Lower lobe of right lung (tissue), 2 donors: ENCODE measurements at places on chromosomes 12 and 14.

- no peak overlapping the region for H3K4me3 ChIP-seq
- H3K36me3 ChIP-seq, result no peaks in the 10 kb centered on the region
- no peak overlapping the region for H3K27ac ChIP-seq
- H3K27me3 ChIP-seq, result no peaks in the 10 kb centered on the region
Measured at GRCh38 chr14:56412468-56413434, 166.8 kb upstream of the TMEM260 start.

- no peak for DNase-seq
- no peak overlapping the region for H3K4me3 ChIP-seq
- no peaks in the 10 kb centered on the region for H3K27me3 ChIP-seq
- H3K27ac ChIP-seq, result no peak overlapping the region
- no peaks in the 10 kb centered on the region for H3K4me1 ChIP-seq
Measured at GRCh38 chr12:16020031-16020430, 108.9 kb downstream of the DERA start.

DNA sequence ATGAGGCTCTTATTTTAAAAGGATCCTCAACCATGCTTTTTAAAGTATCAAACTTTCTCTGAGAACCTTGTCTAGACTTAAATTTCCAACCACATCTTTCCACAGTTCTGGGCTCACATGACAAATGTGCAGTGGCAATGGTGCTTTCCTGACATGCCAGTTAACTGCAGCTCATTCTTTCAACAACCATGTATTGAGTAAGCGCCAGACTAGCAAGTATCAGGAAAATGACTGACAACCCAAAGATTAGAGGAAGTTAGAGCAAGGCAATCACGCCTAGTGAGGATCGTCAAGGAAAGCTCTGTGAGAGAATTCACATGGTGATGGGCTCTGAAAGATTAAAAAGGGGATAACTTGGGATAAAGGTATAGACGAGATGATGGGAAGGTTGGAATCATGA is 35.8 kb downstream of the FLVCR2 start:
- no peaks in the 10 kb centered on the region for H3K36me3 ChIP-seq
- no peak overlapping the region for H3K4me3 ChIP-seq
- DNase-seq, result no peak
- peak overlapping the region; percentile 60 for H3K27ac ChIP-seq

DNA sequence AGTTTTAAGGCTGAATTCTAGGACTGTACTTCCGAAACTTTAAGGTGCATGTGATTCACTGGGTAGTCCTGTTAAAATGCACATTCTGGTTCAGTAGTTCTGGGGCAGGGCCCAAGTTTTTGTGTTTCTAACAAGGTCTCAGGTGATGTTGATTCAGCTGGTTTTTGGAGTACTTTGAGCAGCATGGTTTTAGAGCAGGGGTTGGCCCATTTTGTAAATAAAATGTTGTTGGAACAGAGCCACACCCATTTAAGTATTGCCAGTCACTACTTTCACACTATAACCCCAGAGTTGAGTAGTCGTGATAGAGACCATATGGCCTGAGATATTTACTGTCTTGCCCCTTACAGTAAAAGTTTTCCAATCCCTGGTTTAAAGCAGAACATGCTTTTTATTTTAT is 111.3 kb downstream of the SYNE2 start:
- peaks cover 17% of the 10 kb centered on the region for H3K36me3 ChIP-seq
- no peak overlapping the region for H3K27ac ChIP-seq
- no peaks in the 10 kb centered on the region for H3K4me1 ChIP-seq
- H3K27me3 ChIP-seq, result no peaks in the 10 kb centered on the region
- no peak overlapping the region for H3K4me3 ChIP-seq
- no peak for DNase-seq

DNA sequence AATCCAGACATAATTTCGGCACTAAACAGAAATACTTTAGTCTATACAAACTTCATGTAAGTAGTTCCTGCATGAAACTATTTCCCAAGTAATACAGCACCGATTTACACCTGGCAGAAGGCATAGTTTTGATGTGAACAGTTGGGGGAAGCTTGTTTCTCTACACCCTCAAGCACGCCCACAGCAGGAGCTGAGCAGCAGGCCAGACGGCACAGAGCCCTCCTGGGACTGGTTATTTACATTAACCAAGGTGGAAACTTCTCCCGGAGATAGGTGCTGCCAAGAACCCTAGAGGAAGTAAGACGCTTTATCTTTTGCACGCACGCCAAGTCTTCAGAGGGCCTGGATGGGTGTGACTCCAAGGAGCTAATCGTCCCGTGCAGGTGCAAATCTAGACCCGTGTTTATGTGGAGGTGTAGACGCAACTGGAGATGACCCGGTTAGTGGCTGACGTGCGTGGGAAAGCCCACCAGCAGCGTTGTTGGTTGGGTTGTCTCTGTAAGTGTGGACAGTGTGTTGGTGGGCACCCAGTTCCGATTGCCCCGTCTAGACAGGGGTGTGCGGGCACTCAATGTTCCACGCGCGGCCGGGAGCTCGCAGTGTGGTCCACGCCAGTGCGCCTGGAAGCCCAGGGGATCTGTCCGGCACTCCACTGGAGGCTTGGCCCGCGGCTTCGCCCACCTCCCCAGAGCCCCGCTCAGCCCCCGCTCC is 767 bp upstream of the TCP11L2 start:
- H3K4me1 ChIP-seq, result peaks cover 54% of the 10 kb centered on the region
- no peaks in the 10 kb centered on the region for H3K27me3 ChIP-seq
- DNase-seq, result peak; percentile 80
- H3K36me3 ChIP-seq, result no peaks in the 10 kb centered on the region

GRCh38 chr12:92468358-92469020 is 234.3 kb upstream of the PLEKHG7 start:
- no peaks in the 10 kb centered on the region for H3K36me3 ChIP-seq
- H3K27ac ChIP-seq, result no peak overlapping the region
- no peaks in the 10 kb centered on the region for H3K4me1 ChIP-seq
- DNase-seq, result no peak
- no peaks in the 10 kb centered on the region for H3K27me3 ChIP-seq

DNA sequence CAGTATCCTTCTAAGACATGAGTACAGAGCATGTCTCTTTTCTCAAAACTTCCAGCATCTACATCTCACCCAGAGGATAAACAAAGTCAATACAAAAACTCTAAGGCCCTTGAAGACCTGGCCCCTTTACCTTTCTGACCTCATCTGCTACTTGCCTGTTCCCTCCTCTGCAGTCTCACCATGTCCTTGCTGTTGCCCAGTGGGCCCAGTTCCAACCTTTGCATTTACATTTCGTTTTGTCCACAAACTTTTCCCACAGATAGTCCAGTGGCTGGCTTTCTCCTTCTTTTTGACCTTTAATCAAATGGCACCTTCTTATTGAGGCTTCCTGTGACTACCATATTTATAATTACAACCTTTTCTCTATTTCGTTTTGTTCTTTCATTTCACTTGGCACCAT is 1.6 kb downstream of the IRAK4 start:
- no peak overlapping the region for H3K27ac ChIP-seq
- peaks cover 42% of the 10 kb centered on the region for H3K4me1 ChIP-seq
- DNase-seq, result no peak
- no peaks in the 10 kb centered on the region for H3K27me3 ChIP-seq

DNA sequence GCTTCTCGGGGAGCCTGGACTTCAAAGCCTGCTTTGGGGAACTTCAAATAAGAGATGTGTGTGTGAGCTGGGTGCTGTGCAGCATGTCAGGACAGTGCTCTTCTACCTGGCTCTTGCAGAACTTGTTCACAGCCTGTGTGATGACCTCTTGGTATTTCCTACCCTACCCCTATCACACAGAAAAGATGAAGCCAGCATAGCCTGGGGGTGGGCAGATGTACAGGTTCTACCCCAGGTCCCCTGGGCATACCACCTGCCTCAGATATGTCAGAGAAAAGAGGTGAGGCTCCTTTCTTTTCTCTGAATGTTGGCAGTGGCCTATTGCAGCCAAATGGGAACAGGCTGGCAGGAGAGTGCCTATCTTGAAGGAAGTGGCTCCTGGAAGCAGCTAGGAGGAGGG is 111.7 kb upstream of the ALG10B start:
- H3K27ac ChIP-seq, result no peak overlapping the region
- no peak for DNase-seq
- no peaks in the 10 kb centered on the region for H3K36me3 ChIP-seq
- H3K4me1 ChIP-seq, result no peaks in the 10 kb centered on the region
- H3K4me3 ChIP-seq, result no peak overlapping the region
- no peaks in the 10 kb centered on the region for H3K27me3 ChIP-seq

DNA sequence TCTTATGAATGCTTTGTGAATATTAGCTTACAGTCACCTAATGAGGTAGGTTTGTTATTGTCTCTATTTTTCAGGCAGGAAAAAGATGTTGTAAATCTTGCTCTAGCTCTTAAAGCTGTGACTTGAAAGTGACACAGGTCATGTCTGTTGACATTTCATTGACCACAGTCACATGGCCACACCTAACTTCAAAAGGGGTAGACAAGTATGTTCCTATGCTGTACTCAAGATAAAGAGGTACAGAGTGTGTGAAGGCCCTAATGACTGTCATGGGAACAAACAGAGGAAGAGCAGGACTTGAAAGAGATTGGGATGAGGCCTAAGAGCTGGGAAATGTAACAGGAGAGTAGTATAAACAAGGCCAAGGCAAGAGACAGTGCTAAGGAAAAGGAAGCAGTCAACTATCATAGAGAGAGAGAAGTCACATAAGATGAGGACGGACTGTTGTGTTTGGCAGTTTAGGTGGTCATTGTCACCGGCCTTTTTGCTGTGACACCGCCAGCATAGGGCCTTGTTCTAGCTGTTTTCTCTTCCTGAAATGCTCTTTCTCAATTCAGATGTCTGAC is 181.0 kb downstream of the CFAP54 start:
- DNase-seq, result no peak
- no peaks in the 10 kb centered on the region for H3K36me3 ChIP-seq
- H3K4me3 ChIP-seq, result no peak overlapping the region
- H3K27ac ChIP-seq, result no peak overlapping the region
- H3K27me3 ChIP-seq, result no peaks in the 10 kb centered on the region

GRCh38 chr14:75268633-75269550 is 9.7 kb upstream of the FOS start:
- H3K4me3 ChIP-seq, result no peak overlapping the region
- no peak for DNase-seq
- no peaks in the 10 kb centered on the region for H3K27me3 ChIP-seq
- no peak overlapping the region for H3K27ac ChIP-seq
- H3K36me3 ChIP-seq, result no peaks in the 10 kb centered on the region
- peaks cover 39% of the 10 kb centered on the region for H3K4me1 ChIP-seq

- no peak for DNase-seq
- no peak within 1 kb of the TSS for H3K27ac ChIP-seq
- no peaks in the 10 kb centered on the region for H3K4me1 ChIP-seq
- H3K27me3 ChIP-seq, result peaks cover 20% of the 10 kb centered on the region
- H3K36me3 ChIP-seq, result no peaks in the 10 kb centered on the region
- no peak within 1 kb of the TSS for H3K4me3 ChIP-seq
Measured at GRCh38 chr12:52320784-52321400, at the start of gene KRT83. Gene KRT83, minus strand, starts transcription at chr12:52321398. Its CDS starts 63 bp downstream, at chr12:52321335.

DNA sequence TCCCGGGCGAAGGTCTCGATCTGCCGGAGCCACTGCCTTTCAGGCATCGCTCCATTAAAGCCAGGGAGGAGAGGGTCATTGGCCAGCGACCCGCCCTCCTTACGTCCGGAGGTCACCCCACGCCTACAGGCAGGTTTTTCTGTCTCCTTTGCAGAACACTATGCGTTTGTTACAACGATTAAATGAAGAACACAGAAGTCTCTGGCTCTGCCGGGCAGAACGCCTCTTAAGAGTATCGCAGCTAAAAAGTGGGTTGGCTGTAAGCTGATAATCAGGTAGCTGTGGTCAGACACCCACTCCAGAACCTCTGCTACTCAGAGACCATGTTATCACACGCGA is 15.0 kb downstream of the OTX2 start:
- no peak overlapping the region for H3K4me3 ChIP-seq
- no peak overlapping the region for H3K27ac ChIP-seq
- no peaks in the 10 kb centered on the region for H3K36me3 ChIP-seq
- peaks cover 89% of the 10 kb centered on the region for H3K27me3 ChIP-seq

GRCh38 chr14:99287269-99287942 is 15.4 kb upstream of the BCL11B start:
- no peaks in the 10 kb centered on the region for H3K4me1 ChIP-seq
- H3K36me3 ChIP-seq, result no peaks in the 10 kb centered on the region
- no peak overlapping the region for H3K4me3 ChIP-seq
- no peak overlapping the region for H3K27ac ChIP-seq
- DNase-seq, result no peak

DNA sequence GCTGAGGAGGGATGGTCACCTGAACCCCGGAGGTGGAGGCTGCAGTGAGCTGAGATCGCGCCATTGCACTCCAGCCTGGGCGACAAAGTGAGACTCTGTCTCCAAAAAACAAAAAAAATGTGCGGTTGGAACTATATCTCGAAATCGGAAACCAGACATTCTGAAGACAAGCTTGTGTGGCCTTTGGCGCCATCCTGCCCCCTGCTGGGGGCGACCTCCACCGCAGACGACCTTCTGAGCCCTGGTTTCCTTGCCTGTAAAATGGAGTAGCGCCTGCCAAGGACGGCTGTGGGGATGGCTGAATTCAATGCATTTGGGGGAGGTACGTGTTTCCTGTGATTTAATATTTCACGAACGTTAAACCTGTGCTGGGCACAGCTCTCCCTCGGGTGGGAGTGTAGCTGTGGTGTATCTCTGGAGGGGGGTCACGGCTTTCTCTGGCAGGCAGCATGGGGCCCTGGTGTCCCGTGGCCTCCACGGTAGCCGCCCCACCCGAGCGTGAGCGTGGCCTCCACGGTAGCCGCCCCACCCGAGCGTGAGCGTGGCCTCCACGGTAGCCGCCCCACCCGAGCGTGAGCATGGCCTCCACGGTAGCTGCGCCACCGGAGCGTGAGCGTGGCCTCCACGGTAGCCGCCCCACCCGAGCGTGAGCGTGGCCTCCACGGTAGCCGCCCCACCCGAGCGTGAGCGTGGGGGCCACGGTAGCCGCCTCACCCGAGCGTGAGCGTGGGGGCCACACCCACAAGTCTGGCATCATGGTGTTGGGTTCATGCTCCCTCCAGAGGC is 55.3 kb downstream of the LRCOL1 start:
- no peak overlapping the region for H3K4me3 ChIP-seq
- no peak for DNase-seq
- H3K27me3 ChIP-seq, result no peaks in the 10 kb centered on the region

GRCh38 chr14:89276424-89276975 is 140.5 kb downstream of the FOXN3 start:
- H3K4me3 ChIP-seq, result no peak overlapping the region
- H3K27ac ChIP-seq, result no peak overlapping the region
- H3K4me1 ChIP-seq, result peaks cover 3% of the 10 kb centered on the region
- DNase-seq, result peak; percentile 54

GRCh38 chr12:22413592-22413991 is 79.1 kb upstream of the ST8SIA1 start:
- no peak overlapping the region for H3K4me3 ChIP-seq
- DNase-seq, result no peak

DNA sequence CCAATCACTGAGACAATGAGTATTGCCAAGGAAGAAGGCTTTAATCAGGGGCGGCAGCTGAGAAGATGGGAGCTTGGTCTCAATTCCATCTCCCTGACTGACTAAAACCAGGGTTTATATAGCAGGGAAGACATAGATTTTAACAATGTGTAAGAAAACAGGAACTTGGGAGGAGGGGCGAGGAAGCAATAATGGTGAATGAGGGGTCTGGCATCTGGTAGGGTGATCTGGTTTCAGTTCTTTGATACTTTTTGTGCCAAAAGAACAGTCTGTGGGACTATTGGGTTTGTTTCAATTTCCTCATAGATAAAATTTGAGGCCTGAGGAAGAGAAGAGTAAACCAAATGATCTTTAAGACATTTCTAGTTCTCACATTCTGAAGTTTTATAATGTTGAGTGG is 49.2 kb downstream of the FUT8 start:
- no peak for DNase-seq
- no peaks in the 10 kb centered on the region for H3K27me3 ChIP-seq
- no peaks in the 10 kb centered on the region for H3K36me3 ChIP-seq
- no peaks in the 10 kb centered on the region for H3K4me1 ChIP-seq
